ENCODE measurements at places on chromosomes 1 and 21.

- DNase-seq, result no peak
Measured at GRCh38 chr1:38118976-38119375, 72.4 kb upstream of the POU3F1 start.

DNA sequence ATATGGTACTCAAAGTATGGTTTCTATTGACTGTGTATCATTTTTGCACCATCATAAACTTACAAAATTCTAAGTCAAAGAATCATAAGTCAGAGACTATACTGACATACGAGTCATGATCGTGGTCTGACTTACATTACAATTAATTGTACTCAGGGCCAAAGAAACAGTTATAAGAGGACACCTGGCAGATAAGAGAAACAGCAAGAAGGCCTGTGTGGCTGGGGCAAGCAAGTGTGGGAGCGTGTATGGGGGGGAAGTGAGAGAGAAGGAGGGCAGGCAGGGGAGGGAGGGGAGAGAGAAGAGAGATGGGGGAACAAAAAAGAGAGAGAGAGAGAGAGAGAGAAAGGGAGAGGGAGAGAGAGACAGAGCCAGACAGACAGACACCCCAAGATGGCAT, 70.9 kb downstream of the RERE start:
- peak; percentile 32 for DNase-seq

DNA sequence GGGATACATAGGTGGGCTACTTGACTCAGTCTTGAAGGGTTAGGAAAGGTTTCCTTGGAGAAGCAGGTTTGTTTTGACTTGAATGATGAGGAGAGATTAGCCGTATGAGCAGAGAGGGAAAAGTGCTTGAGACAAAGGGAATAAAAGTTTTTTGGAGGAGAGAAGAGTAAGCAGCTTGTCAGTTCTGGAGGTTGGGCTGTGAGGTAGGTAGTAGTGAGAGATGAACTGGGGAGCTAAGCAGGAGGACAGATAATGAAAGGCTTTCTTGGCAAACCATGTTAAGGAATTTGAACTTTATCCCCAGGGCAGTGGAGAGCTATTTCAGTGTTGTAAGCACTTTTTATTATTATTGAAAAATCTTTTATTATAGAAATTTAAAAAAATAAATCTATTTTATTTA, 3.6 kb downstream of the OSBPL9 start:
- DNase-seq, result no peak

- no peak for DNase-seq
Measured at GRCh38 chr1:31180338-31180737, 59.3 kb downstream of the NKAIN1 start.

DNA sequence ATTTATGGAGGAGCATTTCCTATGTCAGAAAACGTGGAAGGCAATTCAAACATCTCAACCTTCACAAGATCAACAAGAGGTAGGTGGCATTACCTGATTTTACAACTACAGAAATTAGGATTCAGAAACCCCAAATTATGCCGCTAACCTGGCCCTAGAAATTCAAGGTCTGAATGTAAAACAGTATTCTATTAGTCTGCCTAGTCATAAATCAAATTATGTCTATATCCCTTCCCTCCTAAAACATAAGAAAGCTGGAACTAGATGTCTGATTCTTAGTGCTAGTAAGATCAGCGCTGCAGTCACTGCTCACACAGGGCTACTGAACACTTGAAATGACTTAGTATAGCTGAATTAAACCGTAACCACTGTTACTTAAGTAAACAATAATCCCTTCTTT, 1.4 kb downstream of the TOMM20 start:
- DNase-seq, result no peak

- DNase-seq, result no peak
Measured at GRCh38 chr1:160706526-160707235, 4.9 kb downstream of the CD48 start.

DNA sequence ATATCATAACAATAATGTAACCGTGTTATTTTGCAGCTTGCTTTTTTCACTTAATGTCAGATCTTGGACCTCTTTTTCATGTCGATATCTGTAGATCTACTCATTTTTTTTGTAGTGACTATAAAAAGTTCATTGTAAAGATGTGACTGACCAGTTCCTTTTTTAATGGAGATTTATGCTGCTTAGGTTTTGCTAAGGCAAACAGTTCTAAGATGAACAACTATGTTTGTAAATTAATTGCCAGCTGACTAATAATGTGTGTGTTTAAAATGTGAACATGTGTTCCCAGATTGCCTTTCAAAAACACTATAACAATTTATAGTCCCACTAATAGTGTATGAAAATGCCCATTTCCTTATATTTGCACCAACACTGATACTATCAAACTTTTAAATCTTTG, 18.1 kb upstream of the EPS8L3 start:
- no peak for DNase-seq

DNA sequence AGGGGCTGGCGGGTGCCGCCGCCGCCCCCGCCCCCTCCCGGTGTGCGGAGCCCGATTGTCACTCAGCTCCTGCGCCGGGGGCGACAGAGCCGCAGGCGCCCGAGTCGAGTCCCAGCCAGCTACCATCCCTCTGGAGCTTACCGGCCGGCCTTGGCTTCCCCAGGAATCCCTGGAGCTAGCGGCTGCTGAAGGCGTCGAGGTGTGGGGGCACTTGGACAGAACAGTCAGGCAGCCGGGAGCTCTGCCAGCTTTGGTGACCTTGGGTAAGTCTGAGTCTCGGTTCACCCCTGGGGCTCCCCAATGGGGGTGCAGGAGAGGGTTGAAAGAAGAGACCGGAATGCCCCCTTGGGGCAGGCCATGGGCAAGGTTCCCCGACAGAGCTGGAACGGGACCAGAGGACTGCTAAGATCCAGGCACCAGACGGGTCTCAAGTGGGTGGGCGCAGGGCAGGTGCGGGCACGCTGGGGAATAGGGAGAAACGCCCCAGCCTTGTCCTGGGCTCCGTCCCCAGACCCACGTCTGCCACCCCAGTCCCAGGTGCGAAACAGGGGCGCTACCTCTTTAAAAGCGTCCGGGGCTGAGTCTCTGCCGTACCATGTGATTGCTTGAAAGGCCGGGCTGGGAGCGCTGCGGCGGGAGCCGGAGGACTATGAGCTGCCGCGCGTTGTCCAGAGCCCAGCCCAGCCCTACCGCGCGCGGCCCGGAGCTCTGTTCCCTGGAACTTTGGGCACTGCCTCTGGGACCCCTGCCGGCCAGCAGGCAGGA, at the start of gene ADORA1:
Gene ADORA1, plus strand, starts transcription at position 61 of the 765 bp plus-strand sequence. CDS start 1,116 bp downstream, outside the sequence.
- peak; percentile 17 for DNase-seq

- no peak for DNase-seq
Measured at GRCh38 chr1:217091561-217091960, 368.3 kb upstream of the ESRRG start.

GRCh38 chr1:98410082-98410481, 251.4 kb upstream of the SNX7 start:
- DNase-seq, result no peak

DNA sequence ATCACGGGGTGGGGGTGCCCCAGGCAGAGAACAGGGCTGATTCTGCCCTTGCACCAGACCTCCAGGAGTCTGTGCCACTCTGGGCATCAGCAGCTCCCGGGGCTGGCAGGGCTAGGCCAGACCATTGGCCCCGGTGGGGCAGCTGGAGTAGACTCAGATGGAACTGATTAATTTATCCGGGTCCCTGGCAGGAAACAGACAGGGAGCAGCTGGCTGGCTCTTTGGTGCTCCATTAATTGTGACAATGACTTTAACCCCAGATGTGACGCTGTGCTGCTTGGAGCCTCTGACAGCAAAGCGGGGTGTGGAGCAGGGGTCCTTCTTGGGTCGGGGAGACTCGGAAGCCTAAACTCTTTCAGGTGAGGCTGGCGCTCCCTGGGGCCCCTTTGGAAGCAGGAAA, 9.5 kb downstream of the EPHA8 start:
- DNase-seq, result no peak

- DNase-seq, result no peak
Measured at GRCh38 chr1:40625076-40625475, 40.4 kb downstream of the RIMS3 start.

GRCh38 chr21:26652854-26653253, 79.8 kb upstream of the CYYR1 start:
- no peak for DNase-seq

- peak; percentile 77 for DNase-seq
Measured at GRCh38 chr1:221718381-221719277, 23.3 kb downstream of the DUSP10 start.

- DNase-seq, result no peak
Measured at GRCh38 chr1:207837673-207838072, 73.3 kb downstream of the CD34 start.

DNA sequence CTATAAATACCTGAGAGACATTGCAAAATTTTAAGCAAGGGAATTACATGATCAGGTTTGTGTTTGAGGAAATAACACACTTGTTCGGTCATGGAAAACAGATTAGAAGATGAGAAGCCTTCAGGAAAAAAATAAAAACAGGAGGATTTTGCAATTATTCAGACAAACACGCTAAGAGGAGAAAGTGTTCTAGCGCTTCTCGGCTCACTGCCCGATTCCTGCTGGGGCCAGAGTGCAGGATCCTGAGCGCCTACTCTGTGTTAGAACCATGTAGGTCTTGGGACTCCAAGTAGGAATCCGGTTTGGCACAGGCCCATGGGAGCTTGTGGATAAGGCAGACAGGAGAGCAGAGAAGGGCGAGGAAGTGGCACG, 8.1 kb upstream of the PRELP start:
- DNase-seq, result no peak

DNA sequence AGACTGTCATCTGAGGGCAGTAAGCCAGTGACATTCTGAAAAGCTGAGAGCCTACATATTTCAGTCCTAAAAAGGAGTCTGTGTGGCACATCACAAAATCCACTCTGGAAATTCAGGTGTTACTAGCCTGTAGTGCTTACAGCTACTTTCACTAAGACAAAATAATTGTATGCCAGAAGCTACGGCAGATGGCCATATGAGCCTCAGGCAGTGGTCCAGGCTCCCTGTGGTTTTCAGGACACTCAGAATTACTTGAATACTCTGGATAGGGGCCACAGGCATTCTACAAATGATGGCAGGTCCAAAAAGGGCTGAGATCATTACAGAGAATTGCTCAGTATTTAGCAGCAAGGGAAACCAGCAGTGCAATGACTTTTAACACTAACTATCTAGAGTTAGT, 527.1 kb downstream of the MRPL39 start:
- no peak for DNase-seq

GRCh38 chr1:78830321-78830720, 176.2 kb downstream of the ADGRL4 start:
- no peak for DNase-seq

GRCh38 chr1:76759171-76759860, 108.0 kb upstream of the ST6GALNAC5 start:
- no peak for DNase-seq

GRCh38 chr1:115557715-115558114, 84.1 kb upstream of the VANGL1 start:
- no peak for DNase-seq

DNA sequence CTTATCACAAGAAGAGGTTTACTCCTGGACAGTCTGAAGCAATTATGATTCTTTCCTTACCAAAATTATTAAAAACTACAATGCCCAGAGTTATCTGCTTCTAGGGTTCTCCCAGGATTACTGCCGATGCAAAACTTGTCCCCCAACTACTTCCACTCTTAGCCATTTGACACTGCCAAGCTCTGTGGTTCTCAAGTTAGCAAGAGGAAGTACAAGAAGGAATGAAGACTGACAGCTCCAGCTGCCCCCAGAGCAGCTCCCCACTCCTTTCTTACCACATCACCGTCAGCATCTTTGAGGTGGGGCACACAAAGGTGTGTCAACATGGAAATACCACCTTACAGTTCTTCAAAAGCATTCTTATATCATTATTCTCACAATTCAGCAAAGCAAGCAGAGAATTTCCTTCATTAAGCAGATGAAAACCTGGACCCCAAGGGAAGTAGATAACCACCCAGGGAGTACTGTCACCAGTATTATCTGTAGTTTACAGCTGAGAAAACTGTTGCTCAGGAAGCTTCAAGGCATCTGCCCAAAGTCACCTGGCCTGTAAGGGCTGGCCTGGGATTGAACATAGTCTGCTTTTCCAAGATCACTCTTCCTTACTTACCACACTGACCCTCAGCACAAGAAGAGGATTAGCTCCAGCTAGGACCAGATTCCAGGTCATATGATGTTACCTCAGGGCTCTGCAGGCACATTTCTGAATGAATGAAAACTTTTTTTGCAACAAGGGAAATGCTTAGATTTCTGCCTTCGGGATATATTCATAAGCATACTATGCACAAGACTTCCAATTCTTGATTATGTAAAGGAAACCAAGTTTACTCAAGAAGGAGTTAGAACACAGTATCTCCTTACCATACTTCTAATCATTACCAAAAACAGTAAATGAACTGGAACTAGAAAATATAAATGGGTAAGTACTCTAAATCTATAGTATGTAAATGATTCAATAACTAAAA, 9.3 kb downstream of the PSMG1 start:
- peak; percentile 41 for DNase-seq

GRCh38 chr1:32981003-32981901, 16.6 kb upstream of the RNF19B start:
- DNase-seq, result peak; percentile 99

GRCh38 chr1:87560601-87561360, 232.1 kb downstream of the LMO4 start:
- no peak for DNase-seq

DNA sequence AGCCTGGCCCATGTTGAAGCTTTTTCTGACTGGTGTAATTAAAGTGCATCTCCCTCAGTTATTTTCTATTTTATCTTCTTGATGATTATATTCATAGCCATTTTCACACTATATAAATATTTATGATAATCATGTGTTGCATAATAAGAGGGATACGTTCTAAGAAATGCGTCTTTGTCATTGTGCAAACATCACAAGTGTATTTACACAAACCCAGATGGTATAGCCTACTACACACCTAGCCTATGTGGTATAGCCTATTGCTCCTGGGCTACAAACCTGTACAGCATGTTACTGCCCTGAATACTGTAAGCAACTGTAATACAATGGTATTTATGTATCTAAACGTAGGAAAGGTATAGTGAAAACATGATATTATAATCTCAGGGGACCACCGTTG, 88.1 kb downstream of the BACH1 start:
- DNase-seq, result no peak

DNA sequence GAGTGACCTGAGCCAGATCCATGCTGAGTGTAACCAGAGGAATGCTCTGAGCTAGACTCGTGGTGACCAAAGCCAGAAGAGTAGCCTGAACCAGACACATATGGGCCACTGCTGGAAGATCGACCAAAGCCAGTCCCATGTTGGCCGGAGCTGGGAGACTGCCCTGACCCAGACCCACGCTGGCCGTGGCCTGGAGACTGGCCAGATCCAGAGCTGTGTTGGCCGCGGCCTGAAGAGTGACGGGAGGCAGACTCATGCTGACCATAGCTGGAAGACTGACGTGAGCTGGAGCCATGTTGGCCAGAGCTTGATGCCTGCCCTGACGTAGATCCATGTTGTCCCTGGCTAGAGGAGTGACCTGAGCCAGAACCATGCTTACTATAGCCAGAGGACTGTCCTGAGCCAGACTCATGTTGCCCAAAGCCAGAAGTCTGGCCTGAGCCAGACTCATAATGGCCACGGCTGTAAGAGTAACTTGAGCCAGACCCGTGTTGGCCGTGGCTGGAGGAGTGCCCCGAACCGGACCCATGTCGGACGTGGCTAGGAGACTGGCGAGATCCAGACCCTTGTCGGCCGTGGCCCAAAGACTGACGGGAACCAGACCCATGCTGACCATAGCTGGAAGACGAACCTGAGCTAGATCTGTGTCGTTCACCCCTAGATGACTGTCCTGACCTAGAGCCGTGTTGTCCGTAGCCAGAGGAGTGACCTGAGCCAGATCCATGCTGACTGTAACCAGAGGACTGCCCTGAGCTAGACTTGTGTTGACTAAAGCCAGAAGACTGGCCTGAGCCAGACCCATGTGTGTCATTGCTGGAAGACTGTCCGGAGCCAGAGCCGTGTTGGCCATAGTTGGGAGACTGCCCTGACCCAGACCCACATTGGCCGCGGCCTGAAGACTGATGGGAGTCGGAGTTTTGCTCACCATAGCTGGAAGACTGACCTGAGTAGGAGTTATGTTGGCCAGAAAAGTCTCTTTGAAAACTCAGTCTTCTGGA, 3.5 kb downstream of the HRNR start:
- no peak for DNase-seq

Data from MV-4-11 (cell line).